Left ventricle myocardium inferior (tissue), 1 donor: ENCODE measurements at places on chromosomes 6 and 20. TPM values are rescaled to one million over a fixed set of nuclear protein-coding genes. Genes with fewer than 3 reads are reported as not detected.

Gene MUCL3
- total RNA-seq, result not detected

Gene PTK7
- 2.6 TPM for total RNA-seq

Gene SPATA25
- 2.4 TPM for total RNA-seq

Gene ELOVL2
- total RNA-seq, result 1.4 TPM

GRCh38 chr6:68307301-68307700 lies 327.8 kb upstream of the ADGRB3 start:
- no peak overlapping the region for H3K27ac ChIP-seq
- DNase-seq, result no peak
- H3K36me3 ChIP-seq, result no peaks in the 10 kb centered on the region
- H3K4me1 ChIP-seq, result no peaks in the 10 kb centered on the region

- DNase-seq, result peak; percentile 3
- no peaks in the 10 kb centered on the region for H3K36me3 ChIP-seq
- H3K27me3 ChIP-seq, result peaks cover 96% of the 10 kb centered on the region
- H3K4me1 ChIP-seq, result peaks cover 12% of the 10 kb centered on the region
These were observed 92.9 kb upstream of the BHLHE23 start for GRCh38 chr20:63099456-63100173.
